ENCODE measurements at places on chromosomes 5 and 9. TPM values are rescaled to one million over a fixed set of nuclear protein-coding genes. Genes with fewer than 3 reads are reported as not detected.

Gene CSF1R
- 2.1 TPM for total RNA-seq

DNA sequence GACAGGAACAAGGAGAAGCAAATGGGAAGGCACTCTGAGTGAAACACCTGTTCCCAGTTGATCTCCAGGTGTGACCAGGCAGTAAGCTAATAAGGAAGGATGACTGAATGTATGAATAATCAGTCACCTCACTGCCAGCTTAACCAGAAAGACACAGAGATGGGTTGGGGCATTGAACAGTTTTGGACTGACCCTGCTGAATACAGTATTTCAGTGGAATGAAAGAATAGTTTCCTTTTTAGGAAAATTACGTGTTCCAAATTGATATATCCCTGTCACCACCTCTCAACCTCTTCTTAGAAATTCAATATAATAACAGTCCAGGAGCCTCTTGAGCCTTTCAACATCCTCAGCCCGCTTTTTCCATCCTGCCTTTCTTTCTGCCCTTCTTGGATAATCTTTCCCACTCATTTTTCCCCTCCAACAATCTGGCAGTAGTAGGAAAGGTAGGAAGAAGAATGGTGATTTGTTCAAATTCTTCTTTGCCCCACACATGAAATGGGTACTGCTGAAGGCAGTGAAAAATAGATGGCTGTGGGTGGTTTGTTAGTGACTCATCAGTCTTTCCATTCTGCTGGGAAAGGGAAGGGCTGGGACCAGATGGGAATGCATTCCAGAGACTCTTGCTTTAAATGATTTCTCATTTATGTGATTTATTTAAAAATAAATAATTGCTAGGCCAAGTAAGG lies 117.9 kb downstream of the ZSWIM6 start:
- no peaks in the 10 kb centered on the region for H3K27me3 ChIP-seq
- H3K27ac ChIP-seq = peak overlapping the region; percentile 12
- peak; percentile 54 for DNase-seq
- no peaks in the 10 kb centered on the region for H3K36me3 ChIP-seq
- H3K4me1 ChIP-seq = no peaks in the 10 kb centered on the region

Gene FOXD4L6
- total RNA-seq = not detected

GRCh38 chr5:1325870-1326531 lies 18.9 kb downstream of the CLPTM1L start:
- peak; percentile 32 for DNase-seq
- no peak overlapping the region for H3K27ac ChIP-seq
